H9 (cell line): ENCODE measurements at places on chromosomes 16 and 17. TPM values are rescaled to one million over a fixed set of nuclear protein-coding genes. Genes with fewer than 3 reads are reported as not detected.
A peak's percentile ranks its signal among the peaks of the same experiment; 100 is the strongest.

DNA sequence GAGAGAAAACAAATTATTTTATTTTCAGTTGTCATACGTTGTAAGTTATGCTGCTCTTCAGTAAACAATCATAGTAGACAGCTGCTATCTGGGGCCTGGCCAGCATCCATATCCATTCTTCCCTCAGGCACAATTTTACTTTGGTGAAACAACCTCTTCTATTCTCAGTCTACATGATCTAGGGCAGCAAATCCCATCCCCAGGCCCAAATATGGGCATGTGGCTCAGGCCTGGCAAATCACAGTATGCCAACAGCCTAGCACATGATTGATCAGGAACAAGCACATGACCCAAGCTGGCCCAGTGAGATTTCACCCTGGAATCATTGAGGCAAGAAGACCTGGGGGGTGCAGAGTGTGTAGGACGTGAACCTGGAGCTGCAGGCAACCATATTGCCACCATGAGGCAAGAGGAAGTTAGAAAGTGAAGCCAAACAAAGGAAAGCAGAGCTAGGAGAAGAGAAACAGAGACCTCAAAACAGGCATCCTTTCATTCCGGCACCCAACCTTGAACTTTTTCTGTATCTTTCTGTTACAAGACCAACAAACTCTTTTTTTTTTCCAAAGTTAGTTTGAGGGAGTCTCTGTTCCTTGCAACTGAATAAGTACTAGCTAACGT, 10.3 kb upstream of the ABCC12 start:
- no peak for DNase-seq

DNA sequence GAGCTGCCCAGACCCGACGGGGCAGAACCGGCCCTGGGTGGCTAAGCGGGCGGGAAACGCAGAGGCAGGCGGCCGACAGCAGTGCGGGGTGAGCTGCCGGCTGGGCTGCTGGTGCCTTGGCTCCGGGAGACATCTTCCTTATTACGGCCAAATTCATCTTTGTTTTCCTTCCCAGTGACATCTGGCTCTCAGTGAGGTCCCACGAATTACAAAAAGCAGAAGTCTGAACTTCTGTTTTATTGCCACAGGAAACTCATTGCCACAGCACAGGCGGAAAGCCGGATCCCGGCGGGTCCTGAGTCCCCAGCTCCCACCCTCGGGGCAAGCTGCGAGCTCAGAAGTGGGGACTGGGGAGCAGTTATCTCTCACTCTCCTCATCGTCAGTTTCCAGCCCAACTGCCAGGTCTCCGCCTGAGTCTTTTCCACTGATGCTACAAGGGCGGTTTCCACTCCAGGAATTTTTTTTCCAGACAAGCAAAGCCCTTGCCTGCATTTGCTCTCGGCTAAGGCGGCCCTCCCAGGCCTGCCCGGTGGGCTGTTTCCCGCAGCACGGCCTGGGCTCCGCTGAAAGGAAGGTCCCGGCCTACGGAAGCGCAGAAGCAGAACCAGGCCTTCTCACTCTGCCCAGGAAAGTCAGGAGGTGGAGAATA, 40.3 kb downstream of the CBFA2T3 start:
- DNase-seq, result no peak

- DNase-seq, result peak; percentile 50
Observed at GRCh38 chr17:14198013-14198412, 38.6 kb downstream of the CDRT15 start.

ARHGAP27 gene
- total RNA-seq, result 9.9 and 11.4 TPM in 2 replicates

DNA sequence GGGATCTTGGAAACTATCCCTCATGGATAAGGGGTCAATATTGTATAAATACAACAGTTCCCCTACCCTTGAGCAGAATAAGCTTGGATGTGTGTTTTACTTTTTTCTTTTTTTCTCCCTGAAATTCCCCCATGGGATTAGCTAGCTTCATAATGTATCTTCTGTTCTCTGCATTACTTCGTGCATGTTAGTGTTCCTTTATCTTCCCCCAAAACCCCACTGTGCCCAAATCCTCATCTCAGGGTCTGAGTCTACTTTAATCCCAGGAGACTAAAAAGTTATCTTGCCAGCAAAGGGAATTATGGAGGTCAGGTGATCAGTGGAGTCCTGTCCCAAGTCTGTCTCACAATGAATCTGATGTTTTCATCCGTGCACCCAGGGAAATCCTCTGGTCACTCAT, 217.5 kb upstream of the CNTNAP4 start:
- no peak for DNase-seq

DNA sequence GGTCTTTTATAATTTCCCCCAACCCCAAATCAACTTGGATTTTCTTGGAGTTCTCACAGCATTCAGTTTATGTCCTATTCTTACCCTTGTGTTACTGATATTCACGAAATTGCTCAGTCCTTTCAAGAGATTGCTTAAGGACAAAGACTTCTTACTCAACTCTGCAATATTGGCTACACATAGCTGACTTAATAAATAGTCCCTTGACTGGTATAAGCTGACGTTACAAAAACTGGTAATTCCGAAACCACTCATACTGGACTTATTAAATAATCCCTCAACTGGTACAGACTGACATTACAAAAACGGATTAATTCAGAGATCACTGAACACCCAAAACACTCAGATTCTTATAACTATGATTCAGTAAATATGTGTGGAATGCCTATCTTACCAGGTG, 860 bp downstream of the TIGD7 start:
- DNase-seq, result no peak
